ENCODE measurements at places on chromosomes 12 and 14.

GRCh38 chr12:11863478-11863906 is 207.2 kb upstream of the BCL2L14 start:
- peak; percentile 80 for DNase-seq

- DNase-seq = no peak
Observed at GRCh38 chr14:68607867-68608573, 184.8 kb downstream of the ZFP36L1 start.

DNA sequence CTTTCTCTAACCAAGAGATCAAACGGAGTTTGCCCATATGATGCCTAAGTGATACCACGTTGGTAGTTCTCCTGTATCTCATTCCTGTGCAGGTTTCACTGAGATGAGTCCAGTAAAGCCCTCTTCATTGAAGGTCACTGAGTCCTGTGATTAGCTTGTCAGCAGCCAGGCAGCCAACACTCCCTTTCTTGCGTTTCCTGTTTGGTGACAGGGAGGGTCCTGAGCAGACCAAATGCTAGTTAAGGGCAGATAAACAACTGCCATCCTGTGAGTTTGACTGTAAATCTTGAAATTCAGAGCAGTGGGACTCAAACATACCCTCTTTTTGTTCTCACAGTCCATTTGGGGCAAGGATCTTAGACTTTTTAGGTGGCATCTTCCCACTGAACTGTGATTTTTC is 39.4 kb downstream of the ZNF641 start:
- DNase-seq = no peak

- no peak for DNase-seq
Observed at GRCh38 chr12:49703647-49704137, 3.5 kb downstream of the FMNL3 start.

DNA sequence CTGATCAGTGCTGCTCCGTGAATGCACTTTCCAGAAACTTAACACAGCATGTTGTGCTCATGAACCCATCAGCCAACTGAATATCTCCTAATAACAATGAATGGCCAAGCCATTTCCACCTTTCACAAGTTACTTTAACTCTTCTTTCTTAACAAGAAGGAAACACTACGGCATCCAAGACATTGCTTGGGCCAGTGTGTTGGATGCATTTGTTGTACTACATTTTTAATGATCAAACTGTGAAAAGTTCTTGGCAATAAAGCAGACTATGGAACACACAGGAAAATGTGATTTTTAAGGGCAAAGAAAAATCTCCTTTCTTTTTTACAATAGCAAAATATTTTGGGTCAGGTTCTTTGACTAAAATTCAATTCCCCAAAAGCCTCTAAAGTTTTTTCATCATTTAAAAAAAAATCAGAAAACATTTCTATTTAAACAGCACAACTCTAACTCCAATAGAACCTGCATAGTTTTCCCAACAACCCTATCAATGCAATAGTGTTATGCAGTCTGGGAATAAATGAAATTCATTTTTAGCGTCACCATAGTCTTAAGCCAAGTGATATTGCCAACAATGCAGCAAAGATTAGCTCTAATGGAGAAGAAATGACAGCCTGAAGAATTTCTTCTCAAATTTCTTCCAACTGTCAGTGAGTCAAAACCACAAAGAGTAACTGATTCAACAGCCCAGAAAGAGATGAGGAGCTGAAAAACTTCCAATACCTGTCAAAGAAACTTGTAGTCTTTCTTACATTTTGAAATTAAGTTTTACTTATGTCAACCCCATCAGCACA is 50.7 kb upstream of the PTPRR start:
- DNase-seq = no peak

DNA sequence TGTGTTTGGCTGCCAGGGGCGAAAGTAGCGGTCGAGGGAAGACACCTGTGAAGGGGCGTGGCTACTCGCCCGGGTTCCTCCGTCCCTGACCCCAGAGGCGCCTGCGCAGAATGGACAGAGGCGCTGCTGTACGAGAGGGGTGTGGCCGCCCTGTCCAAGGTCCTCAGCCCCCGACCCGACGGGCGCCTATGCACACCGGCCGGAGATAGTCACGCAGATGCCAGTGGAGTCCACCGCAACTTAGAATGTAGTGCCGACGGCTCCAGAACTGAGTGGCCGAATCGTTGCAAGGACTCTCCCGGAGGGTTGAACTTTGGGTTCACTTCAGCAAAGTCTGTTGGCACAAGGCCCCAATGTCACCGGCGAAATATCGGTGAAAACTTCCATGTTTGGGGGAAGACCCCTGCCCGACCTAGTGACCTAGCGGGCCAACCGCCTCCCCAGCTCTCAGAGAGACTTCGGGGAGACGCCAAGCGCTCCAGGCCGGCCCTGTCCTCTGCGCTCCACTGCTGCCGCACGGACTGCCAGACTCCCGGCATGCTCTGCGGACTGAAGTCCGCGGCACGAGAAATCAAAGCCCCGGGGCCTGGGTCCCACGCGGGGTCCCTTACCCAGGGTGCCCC is 541 bp upstream of the RNU6-7 start:
- DNase-seq = peak; percentile 73

DNA sequence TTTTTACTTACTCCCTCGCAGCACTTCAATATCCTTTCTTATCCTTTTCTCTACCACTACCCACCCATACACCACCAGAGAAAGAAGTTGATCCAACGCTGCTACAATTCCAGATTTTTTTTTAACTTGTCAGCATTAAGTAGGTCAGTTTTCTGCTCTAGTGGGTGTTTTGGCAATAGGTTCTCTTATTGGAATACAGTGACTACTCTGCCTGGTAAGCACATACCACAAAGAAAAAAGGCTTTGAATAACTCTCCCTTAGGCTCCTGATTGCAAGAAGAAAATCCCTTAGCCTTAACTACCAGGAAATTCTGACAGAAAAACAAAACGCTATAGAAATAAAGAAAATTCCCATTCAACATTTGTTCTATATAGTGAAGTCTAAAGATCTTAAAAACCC is 72.0 kb downstream of the NUMB start:
- no peak for DNase-seq

GRCh38 chr12:122150127-122150681 is 23.8 kb downstream of the IL31 start:
- DNase-seq = no peak

- no peak for DNase-seq
Observed at GRCh38 chr12:3884671-3885070, 11.5 kb upstream of the PARP11 start.

All from right atrium auricular region (tissue), 2 donors.